ENCODE measurements at places on chromosomes 6 and 20.

- H3K27ac ChIP-seq = no peak overlapping the region
- no peaks in the 10 kb centered on the region for H3K4me1 ChIP-seq
- no peaks in the 10 kb centered on the region for H3K27me3 ChIP-seq
- no peaks in the 10 kb centered on the region for H3K36me3 ChIP-seq
- no peak overlapping the region for H3K4me3 ChIP-seq
- no peak for DNase-seq
Observed at GRCh38 chr20:61659994-61660346, 405.7 kb downstream of the TAF4 start.

- H3K36me3 ChIP-seq = no peaks in the 10 kb centered on the region
- H3K4me3 ChIP-seq = no peak overlapping the region
- H3K27ac ChIP-seq = no peak overlapping the region
- H3K27me3 ChIP-seq = no peaks in the 10 kb centered on the region
- no peaks in the 10 kb centered on the region for H3K4me1 ChIP-seq
Observed at GRCh38 chr20:22768266-22769178, 184.2 kb upstream of the FOXA2 start.

GRCh38 chr6:3876101-3876500, 26.9 kb downstream of the FAM50B start:
- H3K4me1 ChIP-seq = no peaks in the 10 kb centered on the region
- H3K27ac ChIP-seq = no peak overlapping the region
- H3K27me3 ChIP-seq = no peaks in the 10 kb centered on the region
- no peak for DNase-seq
- H3K36me3 ChIP-seq = no peaks in the 10 kb centered on the region

DNA sequence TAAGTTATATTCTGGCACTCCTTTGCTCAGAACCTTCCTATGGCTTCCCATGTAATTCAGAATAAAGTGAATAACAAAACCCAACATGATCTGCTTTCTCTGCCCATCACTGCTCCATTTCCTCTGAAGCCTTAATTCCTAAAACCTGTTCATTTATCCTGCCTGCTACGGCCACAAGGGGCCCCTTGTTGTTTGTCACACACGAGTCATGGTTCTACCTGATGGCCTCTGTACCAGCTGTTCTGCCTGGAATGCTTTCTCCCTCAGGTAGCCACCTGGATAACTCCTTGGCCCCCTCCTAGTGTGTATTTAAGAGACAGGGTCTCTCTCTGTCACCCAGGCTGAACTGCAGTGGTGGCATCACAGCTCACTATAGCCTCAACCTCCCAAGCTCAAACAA, 26.8 kb downstream of the ERGIC3 start:
- no peak overlapping the region for H3K27ac ChIP-seq
- no peak for DNase-seq
- no peaks in the 10 kb centered on the region for H3K27me3 ChIP-seq
- no peaks in the 10 kb centered on the region for H3K36me3 ChIP-seq
- no peaks in the 10 kb centered on the region for H3K4me1 ChIP-seq

- H3K4me1 ChIP-seq = no peaks in the 10 kb centered on the region
- no peak overlapping the region for H3K27ac ChIP-seq
- no peak for DNase-seq
Observed at GRCh38 chr6:71206089-71206488, 82.5 kb upstream of the OGFRL1 start.

DNA sequence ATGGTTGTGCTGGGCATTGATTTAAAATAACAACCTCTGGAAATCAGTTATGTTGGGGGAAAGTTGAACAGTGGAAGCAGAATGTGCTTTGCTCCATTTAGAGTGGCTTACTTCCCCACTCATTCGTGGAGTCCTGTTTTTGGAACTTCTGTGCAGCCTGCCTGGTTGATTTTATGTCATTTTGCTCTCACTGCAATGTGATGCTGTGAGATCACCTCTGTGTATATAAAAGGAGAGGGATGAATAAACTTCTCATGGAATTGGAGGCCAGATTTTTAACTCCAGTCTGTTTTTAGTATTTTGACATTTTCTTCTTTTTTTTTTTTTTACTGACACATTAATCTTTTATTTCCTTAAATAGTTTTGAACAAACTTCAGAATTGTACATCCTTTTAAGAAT, 139.0 kb downstream of the FNDC1 start:
- H3K36me3 ChIP-seq = no peaks in the 10 kb centered on the region
- DNase-seq = no peak
- no peak overlapping the region for H3K27ac ChIP-seq
- no peak overlapping the region for H3K4me3 ChIP-seq
- no peaks in the 10 kb centered on the region for H3K4me1 ChIP-seq
- no peaks in the 10 kb centered on the region for H3K27me3 ChIP-seq

- peaks cover 6% of the 10 kb centered on the region for H3K4me1 ChIP-seq
- H3K27me3 ChIP-seq = no peaks in the 10 kb centered on the region
- no peak for DNase-seq
- H3K27ac ChIP-seq = no peak overlapping the region
Observed at GRCh38 chr20:24983896-24984295, 8.7 kb downstream of the APMAP start.

DNA sequence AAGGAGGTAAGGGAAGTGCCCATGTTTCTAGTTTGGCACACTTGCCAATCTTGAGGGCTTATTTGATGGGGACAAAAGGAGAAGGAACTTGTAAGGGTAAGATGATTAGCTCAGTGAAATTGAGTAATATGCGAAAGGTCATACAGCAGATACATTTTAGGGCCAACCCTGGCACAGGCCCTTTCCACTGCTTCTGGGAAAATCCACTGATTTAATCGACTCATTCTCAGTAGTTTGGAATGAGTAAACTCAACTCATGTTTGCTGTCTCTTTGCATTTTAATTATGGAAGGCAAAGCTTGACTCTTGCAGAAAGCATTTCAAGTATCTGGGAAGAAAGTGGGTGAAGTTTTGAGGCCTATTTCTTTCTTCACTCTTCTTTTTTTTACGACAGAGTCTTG, 20.0 kb downstream of the PHF20 start:
- H3K36me3 ChIP-seq = peaks cover 6% of the 10 kb centered on the region
- peaks cover 4% of the 10 kb centered on the region for H3K4me1 ChIP-seq
- no peak overlapping the region for H3K27ac ChIP-seq
- no peak for DNase-seq
- no peak overlapping the region for H3K4me3 ChIP-seq
- no peaks in the 10 kb centered on the region for H3K27me3 ChIP-seq

- H3K27ac ChIP-seq = no peak overlapping the region
- no peaks in the 10 kb centered on the region for H3K4me1 ChIP-seq
- no peaks in the 10 kb centered on the region for H3K27me3 ChIP-seq
- H3K36me3 ChIP-seq = no peaks in the 10 kb centered on the region
Observed at GRCh38 chr6:67640484-67640883, 994.6 kb upstream of the ADGRB3 start.

- H3K36me3 ChIP-seq = no peaks in the 10 kb centered on the region
- no peak for DNase-seq
- H3K4me3 ChIP-seq = no peak overlapping the region
- no peak overlapping the region for H3K27ac ChIP-seq
Observed at GRCh38 chr6:42505385-42505718, 53.6 kb upstream of the TRERF1 start.

- H3K27me3 ChIP-seq = no peaks in the 10 kb centered on the region
- DNase-seq = no peak
- H3K4me3 ChIP-seq = no peak overlapping the region
- H3K36me3 ChIP-seq = peaks cover 4% of the 10 kb centered on the region
- peaks cover 48% of the 10 kb centered on the region for H3K4me1 ChIP-seq
- no peak overlapping the region for H3K27ac ChIP-seq
Observed at GRCh38 chr20:23081263-23081819, 4.8 kb downstream of the CD93 start.

DNA sequence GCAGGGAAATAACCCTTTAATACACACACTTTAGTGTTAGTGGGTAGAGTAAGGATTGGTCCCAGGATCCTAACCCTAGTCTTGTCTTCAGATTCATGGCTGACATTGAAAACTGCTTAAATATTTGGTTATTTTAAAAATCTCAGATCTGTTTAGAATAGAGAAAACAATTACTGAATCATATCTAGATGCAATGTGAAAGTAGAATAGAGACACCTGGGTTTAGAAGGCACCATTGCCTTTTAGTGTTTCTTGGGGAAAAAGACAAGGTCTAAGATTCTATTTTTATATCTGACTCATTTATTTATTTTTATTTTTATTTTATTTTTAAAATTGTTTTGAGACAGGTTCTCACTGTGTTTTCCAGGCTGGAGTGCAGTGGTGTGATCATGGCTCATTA, 6.0 kb downstream of the DDX43 start:
- no peaks in the 10 kb centered on the region for H3K27me3 ChIP-seq
- no peaks in the 10 kb centered on the region for H3K36me3 ChIP-seq
- H3K4me1 ChIP-seq = no peaks in the 10 kb centered on the region
- no peak for DNase-seq

DNA sequence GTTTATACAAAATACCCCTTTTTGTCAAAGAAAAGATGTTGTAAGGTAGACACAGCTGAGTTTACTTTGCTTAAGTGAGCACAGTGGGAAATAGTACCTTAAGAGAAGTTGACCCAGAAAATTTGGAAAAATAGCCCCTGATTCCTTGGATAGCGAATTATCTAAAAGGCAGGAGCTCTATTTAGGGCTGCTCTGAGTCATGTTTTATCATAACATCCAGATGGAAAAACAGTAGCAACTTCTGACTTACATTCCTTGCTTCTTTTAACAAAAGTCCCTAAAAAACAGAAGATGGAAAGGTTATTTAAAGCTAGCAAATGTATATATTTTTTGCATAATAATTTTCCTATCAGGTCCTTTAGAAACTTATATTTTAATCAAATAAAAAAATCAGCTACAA, 59.0 kb downstream of the THEMIS start:
- DNase-seq = no peak
- H3K27ac ChIP-seq = no peak overlapping the region
- H3K36me3 ChIP-seq = peaks cover 9% of the 10 kb centered on the region
- H3K27me3 ChIP-seq = no peaks in the 10 kb centered on the region

DNA sequence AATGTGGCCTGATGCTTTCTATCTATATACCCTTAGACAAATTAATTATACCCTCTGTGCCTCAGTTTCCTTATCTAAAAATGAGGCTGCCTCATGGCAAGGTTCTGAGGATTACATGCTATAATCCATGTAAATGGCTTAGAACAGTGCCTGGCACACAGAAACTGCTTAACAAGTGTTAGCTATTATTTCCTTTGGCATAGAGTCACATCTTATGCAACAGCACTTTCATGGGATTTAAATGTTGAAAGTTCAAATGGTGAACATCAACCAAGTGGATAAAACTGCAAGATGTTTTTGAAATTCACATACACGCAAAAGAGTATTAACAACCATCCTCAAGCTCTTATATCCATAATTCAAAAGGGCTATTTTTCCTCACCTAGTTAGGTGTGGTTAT, 202.8 kb upstream of the JAG1 start:
- no peaks in the 10 kb centered on the region for H3K27me3 ChIP-seq
- no peak overlapping the region for H3K27ac ChIP-seq
- H3K4me3 ChIP-seq = no peak overlapping the region
- H3K36me3 ChIP-seq = no peaks in the 10 kb centered on the region
- H3K4me1 ChIP-seq = no peaks in the 10 kb centered on the region

DNA sequence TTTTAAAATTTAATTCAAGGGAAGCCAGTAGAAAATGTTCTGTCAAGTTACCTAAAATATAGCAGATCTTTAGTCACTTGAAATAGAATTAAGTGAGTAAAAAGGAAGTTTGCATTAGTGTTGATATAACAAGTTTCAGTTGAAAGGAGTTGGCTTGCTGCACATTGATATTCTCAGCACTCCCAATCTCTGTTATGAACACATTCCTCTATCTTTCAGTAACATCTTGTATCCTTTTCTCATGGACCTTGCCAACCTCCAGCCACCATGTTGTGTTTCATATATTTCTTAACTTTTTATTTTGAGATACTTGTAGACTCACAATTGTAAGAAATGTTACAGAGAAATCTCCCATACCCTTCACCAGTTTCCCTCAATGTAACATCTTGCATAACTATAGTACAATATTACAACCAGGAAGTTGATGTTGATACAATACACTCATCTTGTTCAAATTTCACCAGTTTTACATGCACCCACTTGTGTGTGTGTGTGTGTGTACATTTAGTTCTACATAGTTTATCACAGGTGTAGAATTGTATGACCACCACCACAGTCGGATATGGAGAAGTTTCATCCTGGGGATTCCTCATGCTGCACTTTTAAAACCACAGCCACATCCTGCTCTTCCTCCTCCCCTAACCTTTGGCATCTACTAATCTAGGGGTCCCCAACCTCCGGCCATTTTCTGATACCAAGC, 20.2 kb upstream of the PAQR8 start:
- H3K4me3 ChIP-seq = no peak overlapping the region
- no peaks in the 10 kb centered on the region for H3K36me3 ChIP-seq
- no peak for DNase-seq
- H3K27ac ChIP-seq = peak overlapping the region; percentile 25

DNA sequence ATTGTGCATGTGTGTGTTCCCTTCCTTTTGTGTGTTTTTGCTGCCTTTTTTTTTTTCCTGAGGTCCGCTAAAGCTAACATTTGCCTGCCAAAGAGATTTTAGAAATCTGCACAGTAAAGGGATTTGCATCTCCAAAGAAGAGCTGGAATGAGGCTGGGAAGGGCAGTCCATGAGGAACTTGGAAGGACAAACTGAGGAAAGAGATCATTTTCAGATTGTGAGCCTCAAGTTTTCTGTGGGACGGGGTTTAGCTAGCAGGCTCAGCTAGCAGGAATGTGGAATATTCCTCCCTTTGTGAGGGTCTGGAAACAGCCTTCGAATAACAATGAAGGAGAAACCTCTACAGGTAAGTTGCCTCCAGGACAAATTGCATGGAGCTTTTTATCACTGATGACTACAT, 3.8 kb downstream of the INSM1 start:
- H3K27me3 ChIP-seq = peaks cover 58% of the 10 kb centered on the region
- no peak overlapping the region for H3K4me3 ChIP-seq
- H3K27ac ChIP-seq = no peak overlapping the region
- H3K4me1 ChIP-seq = peaks cover 3% of the 10 kb centered on the region
- DNase-seq = no peak
- H3K36me3 ChIP-seq = no peaks in the 10 kb centered on the region

DNA sequence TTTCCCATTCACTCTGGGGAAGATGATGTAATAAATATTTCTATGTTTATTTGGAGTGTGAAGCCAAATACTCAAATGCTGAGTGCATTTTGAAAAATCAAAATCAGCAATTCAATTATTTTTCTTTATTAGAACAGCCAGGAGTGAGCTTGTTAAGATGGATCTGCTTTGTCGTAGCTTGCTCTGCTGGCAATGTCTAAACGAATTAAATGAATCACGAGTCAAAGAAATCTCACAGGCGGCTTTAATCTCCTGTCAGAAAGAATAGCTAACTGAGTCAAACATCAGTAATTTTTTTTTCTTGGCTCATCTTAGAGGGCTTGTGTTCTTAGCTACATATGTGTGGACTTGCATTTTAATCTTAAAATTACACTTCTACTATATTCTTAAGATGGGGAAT, 100.2 kb upstream of the HMGN3 start:
- no peak for DNase-seq
- H3K36me3 ChIP-seq = no peaks in the 10 kb centered on the region
- no peak overlapping the region for H3K4me3 ChIP-seq
- H3K27ac ChIP-seq = no peak overlapping the region

- H3K27me3 ChIP-seq = no peaks in the 10 kb centered on the region
- no peak for DNase-seq
- no peak overlapping the region for H3K4me3 ChIP-seq
- H3K4me1 ChIP-seq = no peaks in the 10 kb centered on the region
Observed at GRCh38 chr6:72559067-72559466, 62.8 kb upstream of the KCNQ5 start.

- H3K27ac ChIP-seq = no peak overlapping the region
- no peak for DNase-seq
- peaks cover 68% of the 10 kb centered on the region for H3K27me3 ChIP-seq
- H3K4me1 ChIP-seq = no peaks in the 10 kb centered on the region
- H3K4me3 ChIP-seq = no peak overlapping the region
Observed at GRCh38 chr6:100472674-100473073, 8.0 kb upstream of the SIM1 start.

All from thymus (tissue), 14 donors.